ENCODE measurements at places on chromosomes 7 and 10.

DNA sequence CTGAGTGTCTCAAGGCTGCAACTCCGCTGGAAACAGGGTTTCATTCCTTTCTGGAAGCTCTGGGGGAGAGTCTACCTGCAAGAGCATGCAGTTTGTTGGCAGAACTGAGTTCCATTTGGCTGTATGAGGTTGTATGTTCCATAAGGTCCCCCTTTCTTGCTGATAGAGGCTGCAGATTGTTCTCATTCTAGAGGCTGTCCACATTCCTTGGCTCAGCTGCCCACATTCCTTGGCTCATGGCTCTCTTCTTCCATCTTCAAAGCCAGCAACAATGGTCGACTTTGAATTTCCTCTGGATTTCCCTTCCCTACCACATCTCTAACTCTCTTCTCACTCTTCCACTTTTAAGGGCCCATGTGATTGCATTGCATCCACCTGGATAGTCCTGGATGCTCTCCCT is 147.3 kb upstream of the CDCA7L start:
- no peak for DNase-seq

DNA sequence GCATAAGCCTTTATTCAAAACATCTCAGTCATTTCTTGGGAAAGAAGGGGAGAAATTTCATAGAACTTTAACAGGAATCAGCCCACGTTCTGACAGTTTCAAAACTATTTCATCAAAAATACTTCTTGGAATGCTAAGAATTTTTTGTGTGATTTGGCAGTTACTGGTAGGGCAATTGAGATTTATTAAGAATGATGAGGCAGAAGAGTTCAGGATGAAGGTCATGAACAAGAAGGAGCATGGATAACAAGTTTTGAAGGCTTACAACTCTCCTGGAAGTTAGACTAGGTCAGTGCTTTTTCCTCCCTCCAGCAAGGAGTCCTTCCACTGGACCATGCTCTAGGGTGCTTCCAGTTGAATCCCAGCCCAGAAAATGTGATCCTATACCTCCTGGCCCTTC is 569.9 kb downstream of the ANKRD7 start:
- no peak for DNase-seq

DNA sequence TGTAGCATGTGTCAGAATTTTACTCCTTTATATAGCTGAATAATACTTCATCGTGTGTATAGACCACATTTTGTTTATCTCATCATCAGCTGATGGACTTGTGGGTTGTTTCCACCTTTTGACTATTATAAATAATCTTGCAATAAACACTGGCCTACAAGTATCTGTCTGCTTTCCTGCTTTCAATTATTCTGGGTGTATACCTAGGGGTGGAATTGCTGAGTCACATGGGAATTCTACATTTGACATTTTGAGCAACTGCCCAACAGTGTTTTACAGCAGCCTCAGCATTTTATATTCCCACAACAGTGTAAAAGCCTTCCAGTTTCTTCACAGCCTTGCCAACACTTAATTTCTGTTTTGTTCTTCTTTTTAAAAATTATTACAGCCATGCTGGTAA is 200.3 kb upstream of the PRSS1 start:
- DNase-seq: no peak

DNA sequence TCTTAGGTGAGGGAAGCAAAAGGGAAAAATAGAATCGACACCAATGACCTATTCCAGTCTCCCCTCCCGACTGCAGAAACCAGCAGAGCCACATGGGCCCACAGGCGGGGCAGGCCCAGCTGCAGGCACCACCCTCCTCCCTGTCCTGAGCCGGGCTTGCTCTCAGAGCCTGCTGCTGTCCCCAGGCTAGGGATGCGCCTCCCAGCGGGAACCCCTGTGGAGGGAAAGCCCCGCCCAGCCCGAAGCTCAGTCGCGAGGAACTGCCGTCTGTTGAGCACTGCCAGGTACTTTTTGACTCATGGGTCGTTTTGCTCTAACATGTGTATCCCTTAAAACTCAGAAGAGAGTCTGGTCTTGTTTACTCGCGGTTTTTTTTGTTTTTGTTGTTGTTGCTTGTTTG is 124.5 kb upstream of the RET start:
- peak; percentile 1 for DNase-seq

GRCh38 chr7:37438906-37439652 is 9.6 kb downstream of the ELMO1 start:
- no peak for DNase-seq

- DNase-seq: no peak
These were observed 765.1 kb downstream of the SUGCT start for GRCh38 chr7:40899636-40900507.

- DNase-seq: no peak
These were observed 108.8 kb downstream of the EGFR start for GRCh38 chr7:55127622-55128081.

DNA sequence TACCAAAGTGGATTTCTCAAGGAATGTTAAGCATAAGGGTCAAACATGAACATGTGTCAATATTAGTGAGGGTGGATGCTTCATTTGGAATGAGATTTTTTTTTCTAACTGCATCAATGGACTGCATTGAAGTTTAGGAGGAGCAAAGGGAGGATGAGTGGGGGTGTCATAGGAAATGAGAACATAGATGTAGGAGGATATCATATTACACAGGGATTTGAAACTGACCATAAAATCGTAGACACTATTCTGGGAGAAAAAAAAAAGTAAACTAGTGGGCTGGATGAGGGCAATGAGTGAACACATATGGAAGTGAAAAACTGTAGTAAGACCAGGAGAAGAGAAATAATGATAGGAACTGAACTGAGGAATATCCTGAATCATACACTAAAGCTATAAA is 109.4 kb downstream of the SEMA3A start:
- DNase-seq: peak; percentile 87

- DNase-seq: no peak
These were observed 52.6 kb downstream of the MBL2 start for GRCh38 chr10:52720018-52720417.

DNA sequence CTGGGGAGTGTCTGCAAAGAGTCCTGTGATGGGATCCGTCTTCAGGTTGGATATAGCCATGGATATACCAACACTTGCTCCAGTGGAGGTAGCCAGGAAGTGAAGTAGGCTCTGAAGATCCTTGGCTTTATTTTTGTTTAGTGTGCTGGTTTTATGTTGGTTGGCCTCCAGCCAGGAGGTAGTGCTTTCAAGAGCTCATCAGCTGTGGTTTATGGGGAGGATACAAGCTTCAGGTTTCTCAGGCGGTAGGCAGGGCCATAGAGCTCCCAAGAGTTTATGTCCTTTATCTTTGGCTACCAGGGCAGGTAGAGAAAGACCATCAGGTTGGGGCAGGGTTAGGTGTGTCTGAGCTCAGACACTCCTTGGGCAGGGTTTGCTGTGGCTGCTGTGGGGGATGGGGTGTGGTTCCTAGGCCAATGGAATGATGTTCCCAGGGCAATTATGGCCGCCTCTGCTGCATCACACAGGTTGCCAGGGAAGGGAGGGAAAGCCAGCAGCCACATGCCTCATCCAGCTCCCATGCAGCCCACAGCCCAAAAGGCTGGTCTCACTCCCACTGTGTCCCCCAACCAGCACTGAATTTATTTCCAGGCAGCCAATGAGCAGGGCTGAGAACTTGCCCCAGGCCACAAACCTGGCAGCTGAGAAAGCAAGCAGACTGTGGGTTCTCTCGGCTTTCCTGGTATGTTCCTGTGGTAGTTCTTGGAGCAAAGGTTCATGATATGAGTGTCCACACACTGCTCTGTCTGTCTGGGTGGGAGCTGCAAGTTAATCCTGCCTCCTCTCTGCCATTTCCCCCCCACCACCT is 67.0 kb upstream of the PRLHR start:
- DNase-seq: no peak

DNA sequence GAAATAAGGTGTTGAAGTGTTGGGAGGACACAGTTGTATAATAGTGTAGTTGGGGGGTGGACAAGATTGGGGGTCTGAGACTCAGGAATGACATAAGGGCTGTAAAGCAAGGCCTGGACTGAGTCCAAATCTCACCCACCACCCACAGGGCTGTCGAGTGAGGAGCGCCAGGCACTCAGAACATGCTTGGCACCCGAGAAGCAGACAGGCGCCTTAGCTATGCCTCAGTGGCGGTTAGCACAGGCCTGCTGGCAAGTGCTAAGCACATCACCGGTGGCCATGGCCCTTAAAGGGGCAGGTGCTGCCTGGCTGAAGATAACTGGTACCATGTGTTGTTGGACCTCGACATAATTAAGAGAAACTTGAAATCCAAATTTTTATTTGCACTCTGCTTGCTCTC is 90.7 kb downstream of the COL13A1 start:
- DNase-seq: no peak

DNA sequence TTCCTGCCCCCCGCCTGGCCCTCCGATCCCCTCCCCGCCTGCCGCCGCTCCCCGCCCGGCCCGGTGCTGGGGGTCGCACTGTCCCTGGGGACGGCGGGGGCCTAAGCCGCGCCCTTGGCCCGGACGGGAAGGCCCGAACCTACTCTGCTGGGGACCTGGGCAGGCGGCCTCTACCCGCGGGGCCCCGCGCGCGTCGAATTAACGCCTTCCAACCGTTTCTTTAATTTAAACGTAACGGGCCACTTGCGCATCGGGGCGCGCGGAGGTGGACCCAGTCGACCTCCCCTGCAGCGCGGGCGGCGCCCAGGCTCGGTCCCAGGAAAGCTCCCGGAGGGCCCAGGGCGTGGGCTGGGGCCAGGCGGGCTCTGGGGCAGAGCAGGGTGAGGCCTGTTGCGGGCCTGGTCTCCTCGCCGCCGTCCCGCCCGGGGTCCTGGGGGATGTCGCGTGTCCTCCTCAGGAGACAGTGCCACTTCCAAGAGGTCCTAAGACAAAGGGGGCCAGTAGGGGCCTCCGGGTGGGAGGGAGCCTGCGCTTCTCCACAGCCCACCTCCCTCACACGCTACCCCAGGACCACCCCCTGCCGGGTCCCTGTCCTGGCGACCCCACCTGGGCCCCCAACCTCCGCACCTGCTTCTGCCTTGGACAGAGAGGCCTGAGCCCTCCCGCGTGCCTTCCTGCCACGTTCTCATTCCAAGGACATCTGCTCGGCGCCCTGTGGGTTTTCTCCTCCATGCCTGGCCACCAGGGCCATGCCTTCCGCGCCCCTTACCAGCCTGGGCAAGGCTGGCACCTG is 658 bp upstream of the PTPRN2 start:
- no peak for DNase-seq

- DNase-seq: peak; percentile 96
These were observed 15.3 kb upstream of the GPR146 start for GRCh38 chr7:1028775-1029636.

DNA sequence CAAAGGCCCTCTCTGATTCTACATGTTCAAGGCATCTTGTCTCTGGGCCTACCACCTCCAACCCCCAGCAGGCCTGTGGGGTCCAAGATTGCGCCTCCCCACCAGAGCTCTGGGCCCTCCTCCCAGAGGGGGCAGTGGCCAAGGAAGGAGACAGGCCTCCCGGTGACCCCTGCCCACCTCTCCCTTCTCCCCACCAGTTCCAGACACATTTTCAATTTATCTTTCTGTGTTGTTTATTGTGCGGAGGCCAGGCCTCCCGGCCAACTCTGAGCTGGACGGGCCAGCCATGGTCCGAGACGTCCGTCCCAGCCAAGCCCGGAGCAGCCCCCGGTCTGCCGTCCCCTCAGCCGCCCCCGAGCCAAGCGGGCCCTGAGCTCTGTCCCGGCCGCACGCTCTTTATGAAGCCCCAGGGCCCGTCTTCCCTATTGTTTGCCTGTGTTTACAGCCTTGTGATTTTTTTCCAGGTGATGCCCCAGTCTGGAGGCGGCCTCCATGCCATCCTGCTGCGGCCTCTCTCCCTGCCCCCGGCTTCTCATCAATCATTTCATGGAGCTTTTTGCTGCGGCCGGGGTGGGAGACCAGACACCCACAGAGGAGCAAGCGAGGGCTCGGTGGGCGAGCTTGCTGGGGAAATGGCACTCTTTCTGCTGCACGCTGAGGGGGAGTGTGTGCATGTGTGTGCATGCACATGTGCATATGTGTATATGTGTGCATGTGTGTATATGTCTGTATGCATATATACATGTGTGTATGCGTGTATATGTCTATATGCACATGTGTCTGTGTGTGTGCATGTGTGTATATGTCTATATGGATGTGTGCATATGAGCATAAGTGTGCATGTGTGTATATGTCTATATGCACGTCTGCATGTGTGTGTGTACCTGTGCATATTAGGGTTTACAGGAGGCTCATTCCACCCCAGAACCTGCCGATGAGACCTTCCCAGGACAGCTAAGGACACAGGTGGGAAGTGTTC is 52.7 kb upstream of the ELN start:
- no peak for DNase-seq

DNA sequence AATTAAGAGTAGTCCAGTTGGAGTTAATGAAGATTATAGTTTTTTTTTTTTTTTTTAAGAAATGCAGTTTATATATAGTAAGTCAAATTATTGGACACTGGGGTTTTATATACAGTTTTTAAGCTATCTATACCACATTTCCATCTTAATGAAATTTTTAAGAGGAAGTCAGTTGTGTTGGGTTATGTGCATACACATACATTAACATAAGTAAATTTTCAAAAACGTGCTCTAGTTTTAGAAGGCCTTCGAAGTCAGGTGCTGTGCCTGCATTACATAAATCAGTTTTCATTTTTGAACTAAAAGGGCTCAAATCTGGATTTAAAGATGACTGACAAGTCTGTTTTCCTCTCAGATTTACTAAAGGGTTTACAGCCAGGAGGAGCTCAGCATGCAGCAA is 47.6 kb upstream of the FMC1 start:
- no peak for DNase-seq

- DNase-seq: no peak
These were observed 41.7 kb downstream of the DENND11 start for GRCh38 chr7:141660259-141660658.

GRCh38 chr10:131242007-131242406 is 69.5 kb downstream of the TCERG1L start:
- peak; percentile 57 for DNase-seq

DNA sequence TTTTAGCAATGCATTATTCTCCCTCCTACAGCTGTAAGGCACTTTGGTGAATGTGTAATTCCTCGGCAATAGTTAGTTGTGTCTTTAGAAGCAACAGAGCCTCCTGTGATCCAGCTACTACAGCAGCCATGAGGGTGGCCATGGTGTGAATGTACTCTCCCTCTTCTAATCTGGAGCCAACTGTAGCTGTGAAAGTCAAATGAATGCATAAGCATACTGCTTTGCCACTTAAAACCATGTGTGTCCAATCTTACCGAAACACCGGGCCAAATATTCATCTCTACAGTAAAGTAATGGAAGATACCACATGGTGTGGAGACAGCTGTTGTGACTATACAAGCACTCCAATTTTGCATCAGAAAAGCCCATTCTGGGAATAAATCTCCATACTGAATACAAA is 195.0 kb downstream of the DNAJC1 start:
- DNase-seq: no peak

- no peak for DNase-seq
These were observed 2.0 kb downstream of the FZD9 start for GRCh38 chr7:73435471-73436009.

DNA sequence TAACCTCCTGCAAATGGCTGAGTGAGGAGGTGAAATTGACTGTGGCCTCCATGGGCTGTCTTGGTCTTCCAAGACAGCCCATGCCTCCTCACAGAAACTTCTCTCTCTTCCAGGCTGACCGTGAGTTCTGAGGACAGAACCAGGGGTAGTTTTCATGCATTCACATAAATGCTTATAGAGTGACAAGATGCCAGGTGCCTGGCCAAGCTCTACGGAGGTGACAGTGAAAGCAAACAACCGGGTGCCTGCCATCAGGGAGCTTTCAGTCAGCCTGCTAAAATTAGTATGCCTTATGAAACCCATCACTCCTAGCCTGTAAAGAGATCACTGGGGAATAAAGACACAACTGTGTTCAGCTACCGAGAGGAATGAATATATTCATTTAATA is 919 bp upstream of the RHOBTB1 start:
- no peak for DNase-seq

GRCh38 chr7:90972906-90973550 is 291.2 kb upstream of the FZD1 start:
- DNase-seq: no peak

Data from SK-MEL-5 (cell line).